ENCODE measurements at places on chromosomes 13 and 19.
A peak's percentile ranks its signal among the peaks of the same experiment; 100 is the strongest.

- no peak for DNase-seq
Observed at GRCh38 chr13:78820541-78820940, 161.6 kb upstream of the OBI1 start.

DNA sequence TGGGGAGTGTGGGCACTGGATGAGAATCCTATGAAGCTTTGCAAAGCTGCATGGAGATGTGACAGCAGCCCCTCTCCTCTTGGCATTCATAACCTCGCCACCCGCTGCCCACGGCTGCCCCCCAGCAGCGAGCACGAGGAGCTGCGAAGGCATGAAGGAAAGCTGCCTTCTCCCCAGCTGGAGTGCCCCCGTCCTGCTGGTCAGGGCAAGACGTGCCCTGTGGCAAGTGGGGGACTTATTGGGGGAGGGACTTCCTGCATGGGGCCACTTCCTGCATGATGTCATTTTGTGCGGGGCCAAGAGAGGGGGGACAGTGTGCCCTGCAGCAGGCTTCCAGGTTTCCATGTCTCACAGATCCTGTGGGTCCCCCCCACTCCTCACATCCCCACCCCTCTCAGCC, 85.9 kb downstream of the TSHZ3 start:
- DNase-seq = peak; percentile 4

GRCh38 chr13:47546391-47547225, 454.5 kb downstream of the SUCLA2 start:
- no peak for DNase-seq

DNA sequence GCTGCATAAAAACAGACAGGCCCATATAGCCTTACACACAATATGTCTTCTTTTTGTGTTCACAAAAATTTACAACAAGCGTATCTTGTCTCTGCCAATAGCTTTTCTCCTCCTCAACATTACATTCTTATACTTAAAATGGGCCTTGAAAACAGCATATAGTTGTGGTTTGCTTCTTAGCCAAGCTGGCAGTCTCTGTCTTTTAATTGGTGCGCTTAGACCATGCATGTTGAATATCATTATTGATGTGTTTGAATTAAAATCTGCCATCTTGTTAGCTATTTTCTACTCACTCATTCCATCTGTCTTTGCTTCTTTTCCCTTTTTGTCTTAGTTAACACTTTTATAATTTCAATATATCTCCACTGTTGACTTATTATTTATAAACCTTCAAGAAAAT, 76.4 kb downstream of the ING1 start:
- no peak for DNase-seq

- DNase-seq = no peak
Observed at GRCh38 chr13:78599645-78600279, 3.6 kb downstream of the POU4F1 start.

DNA sequence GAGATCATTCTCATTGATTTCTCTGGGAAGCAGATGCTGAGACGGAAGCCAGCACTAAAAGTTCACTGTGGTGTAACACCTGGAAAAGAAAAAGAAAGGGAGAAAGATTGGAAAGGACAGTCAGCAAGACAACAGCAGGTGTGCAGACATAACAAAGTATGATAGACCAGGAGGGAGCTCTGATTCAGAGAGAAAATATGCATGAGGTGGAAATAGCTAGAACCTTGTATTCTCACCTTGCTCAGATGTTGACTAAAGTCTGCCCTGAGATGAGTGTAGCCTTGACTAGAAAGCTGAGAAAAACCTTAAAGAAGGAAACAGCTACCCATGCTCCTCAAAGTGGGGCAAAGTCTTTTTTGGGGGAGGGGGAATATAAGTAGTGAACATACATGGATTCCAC, 1711.8 kb downstream of the EFNB2 start:
- no peak for DNase-seq

DNA sequence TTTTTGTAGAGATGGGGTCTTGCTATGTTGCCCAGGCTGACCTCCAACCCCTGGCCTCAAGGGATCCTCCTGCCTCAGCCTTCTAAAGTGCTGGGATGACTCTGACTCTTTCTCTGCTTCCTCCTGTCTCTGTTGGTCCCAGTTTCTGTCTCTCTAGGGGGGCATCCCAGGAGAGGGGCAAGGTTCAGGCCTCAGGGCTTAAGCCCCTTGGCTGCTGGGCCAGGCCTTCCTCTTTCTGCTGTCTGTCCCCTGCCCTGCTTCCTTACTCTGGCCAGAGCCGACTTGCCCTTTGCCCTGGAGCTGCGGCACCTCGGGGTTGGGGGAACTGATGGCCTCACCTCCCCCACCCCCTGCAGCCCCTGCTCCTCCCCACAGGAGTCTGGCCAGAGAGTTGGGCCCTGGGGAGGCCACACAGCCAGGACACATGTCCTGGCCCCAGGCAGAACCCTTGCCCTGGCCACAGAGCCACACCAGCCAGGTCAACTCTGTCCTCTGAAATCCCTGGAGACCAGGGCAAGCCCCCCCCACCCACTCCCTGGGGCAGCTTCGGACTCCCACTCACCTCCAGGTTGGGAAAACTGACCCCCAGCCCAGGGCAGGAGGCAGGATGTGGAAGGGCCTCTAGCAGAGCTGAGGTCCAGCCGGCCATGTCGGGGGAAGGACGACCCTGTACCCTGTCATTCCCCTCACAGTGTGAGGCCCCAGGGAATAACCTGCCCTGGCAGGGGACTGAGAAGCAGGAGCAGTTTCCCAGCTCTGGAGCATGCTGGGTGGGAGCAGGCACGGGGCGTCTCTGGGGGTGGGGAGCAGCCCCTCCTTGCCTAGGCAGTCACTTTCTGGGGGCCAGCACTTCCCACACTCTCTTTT, 23.7 kb downstream of the CEBPA start:
- no peak for DNase-seq

GRCh38 chr13:43301346-43301969, 278.1 kb downstream of the DNAJC15 start:
- peak; percentile 75 for DNase-seq

GRCh38 chr13:50464349-50465251, 378.9 kb downstream of the DLEU7 start:
- no peak for DNase-seq

Measured in EL (cell line).